ENCODE measurements at places on chromosomes 4 and X. TPM values are rescaled to one million over a fixed set of nuclear protein-coding genes. Genes with fewer than 3 reads are reported as not detected.

CLGN gene
- total RNA-seq, result 47.0 TPM

DNA sequence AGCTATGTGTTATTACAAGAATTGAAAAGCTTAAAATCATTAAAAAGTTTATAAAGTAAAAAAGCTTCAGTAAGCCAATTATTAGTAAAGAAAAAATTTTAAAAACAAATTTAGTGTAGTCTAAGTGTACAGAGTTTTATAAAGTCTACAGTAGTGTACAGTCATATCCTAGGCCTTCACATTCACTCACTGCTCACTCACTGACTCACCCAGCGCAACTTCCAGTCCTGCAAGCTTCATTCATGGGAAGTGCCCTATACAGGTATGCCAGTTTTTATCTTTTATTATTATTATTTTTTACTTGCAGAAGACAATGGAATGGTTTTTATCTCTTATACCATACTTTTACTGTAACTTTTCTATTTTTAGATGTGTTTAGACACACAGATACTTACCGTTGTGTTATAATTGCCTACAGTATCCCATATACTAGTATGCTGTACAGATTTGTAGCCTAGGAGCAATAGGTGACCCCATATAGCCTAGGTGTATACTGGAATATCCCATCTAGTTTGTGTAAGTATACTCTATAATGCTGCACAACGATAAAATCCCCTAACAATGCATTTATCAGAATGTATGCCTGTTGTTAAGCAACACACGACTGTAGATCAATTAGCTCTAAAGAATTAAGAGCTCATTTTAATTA lies 230.7 kb downstream of the DCLK2 start:
- no peak for DNase-seq

C4orf51 gene
- total RNA-seq, result not detected

PDE5A gene
- total RNA-seq, result 8.2 TPM

GRCh38 chr4:65667506-65668041 lies 2.7 kb downstream of the EPHA5 start:
- no peak for DNase-seq

DNA sequence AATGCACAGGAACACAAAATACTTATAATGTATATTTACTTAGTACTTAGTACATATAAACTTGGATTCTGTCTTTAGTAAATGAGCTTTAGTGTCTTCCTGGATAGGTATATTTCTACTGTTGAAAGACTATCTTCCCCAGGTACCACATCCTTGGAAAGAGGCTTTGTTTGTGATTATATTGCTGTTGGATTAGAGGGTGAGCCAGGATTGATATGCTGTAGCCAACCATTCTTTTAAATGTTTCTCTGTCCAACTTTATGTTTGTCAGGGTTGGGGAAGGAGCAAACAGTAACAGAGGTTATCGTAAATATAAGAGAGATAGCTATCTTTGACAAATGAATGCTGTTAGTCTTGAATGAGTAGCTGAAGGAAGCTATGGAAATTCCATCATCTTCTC lies 213.2 kb downstream of the SPRY1 start:
- DNase-seq, result no peak

DNA sequence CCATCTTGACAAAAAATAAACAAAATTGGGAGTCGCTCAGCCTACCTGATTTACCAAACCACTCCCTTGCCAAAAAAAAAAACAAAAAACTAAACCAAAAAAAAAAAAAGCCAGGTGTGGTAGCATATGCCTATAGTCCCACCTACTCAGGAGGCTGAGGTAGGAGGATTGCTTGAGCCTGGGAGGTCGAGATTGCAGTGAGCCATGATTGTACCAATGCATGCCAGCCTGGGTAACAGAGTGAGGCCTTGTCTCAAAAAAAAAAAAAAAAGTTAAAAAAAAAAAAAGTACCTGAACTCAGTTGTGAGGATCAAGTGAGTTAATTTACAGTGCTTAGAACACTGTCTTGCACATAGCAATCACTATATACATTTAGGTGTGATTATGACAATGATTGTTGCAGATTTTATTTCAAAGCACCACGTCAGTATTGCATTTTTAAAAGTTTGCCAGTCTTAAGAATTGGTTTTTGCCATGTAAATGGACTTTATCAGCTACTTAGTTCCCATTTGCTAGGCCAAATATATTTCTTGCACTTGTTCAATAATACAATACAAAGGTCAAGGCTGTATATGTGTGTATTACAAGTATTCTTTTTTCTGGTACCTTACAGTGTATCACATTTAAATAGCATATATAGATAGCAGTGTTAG lies 4.6 kb downstream of the NUDT9 start:
- DNase-seq, result no peak

All from left ventricle myocardium inferior (tissue), 1 donor.